Daoy (cell line): ENCODE measurements at places on chromosomes 7 and 10. TPM values are rescaled to one million over a fixed set of nuclear protein-coding genes. Genes with fewer than 3 reads are reported as not detected.
A peak's percentile ranks its signal among the peaks of the same experiment; 100 is the strongest.

Gene CCL26
- total RNA-seq = 1.5 TPM in 1 of 2 replicates, not detected in the other

Gene DUSP5
- 9.1 and 9.9 TPM in 2 replicates for total RNA-seq

Gene KCP
- 0.06 and 0.48 TPM in 2 replicates for total RNA-seq

Gene ADAM8
- total RNA-seq = 2.9 and 6.2 TPM in 2 replicates

Gene CCAR1
- total RNA-seq = 35.6 and 66.6 TPM in 2 replicates

Gene LIPF
- total RNA-seq = not detected in 2 replicates

Gene SNX10
- total RNA-seq = 54.2 and 66.5 TPM in 2 replicates

Gene OR13A1
- total RNA-seq = not detected in 2 replicates

Gene AQP1
- total RNA-seq = 1.0 and 1.6 TPM in 2 replicates

Gene HOXA2
- total RNA-seq = 11.4 and 12.1 TPM in 2 replicates

DNA sequence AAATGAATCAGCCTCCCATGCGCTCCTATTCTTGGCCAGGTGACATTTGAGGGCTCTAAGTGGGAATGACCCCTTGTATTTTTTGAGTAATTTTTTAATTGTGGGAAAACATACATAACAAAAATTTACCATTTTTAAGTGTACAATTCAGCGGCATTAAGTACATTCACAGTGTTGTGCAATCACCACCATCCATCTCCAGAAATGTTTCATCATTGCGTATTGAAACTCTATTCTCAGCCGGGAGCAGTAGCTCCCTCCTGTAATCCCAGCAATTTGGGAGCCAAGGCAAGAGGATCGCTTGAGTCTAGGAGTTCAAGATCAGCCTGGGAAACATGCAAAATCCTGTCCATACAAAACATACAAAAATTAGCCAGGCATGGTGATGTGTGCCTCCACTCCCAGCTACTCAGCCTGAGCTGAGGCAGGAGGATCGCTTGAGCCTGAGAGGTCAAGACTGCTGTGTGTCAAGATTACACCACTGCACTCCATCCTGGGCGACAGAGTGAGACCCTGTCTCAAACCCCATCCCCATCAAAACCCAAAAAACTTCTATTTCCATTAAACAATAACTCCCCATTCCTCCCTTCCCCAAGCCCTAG is 2.5 kb downstream of the ANTXRL start:
- no peak for DNase-seq

DNA sequence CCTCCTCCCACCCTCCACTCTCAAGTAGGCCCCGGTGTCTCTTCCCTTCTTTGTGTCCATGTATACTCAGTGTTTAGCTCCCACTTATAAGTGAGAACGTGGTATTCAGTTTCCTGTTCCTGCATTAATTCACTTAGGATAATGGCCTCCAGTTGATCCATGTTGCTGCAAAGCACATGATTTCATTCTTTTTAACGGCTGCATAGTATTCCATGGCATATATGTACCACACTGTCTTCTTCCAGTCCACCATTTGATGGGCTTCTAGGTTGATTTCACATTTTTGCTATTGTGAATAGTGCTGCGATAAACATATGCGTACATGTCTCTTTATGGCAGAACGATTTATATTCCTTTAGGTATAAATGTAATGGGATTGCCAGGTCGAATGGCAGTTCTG is 51.0 kb downstream of the FAM171A1 start:
- no peak for DNase-seq

GRCh38 chr7:112877691-112878460 is 87.7 kb upstream of the TMEM168 start:
- DNase-seq = no peak

DNA sequence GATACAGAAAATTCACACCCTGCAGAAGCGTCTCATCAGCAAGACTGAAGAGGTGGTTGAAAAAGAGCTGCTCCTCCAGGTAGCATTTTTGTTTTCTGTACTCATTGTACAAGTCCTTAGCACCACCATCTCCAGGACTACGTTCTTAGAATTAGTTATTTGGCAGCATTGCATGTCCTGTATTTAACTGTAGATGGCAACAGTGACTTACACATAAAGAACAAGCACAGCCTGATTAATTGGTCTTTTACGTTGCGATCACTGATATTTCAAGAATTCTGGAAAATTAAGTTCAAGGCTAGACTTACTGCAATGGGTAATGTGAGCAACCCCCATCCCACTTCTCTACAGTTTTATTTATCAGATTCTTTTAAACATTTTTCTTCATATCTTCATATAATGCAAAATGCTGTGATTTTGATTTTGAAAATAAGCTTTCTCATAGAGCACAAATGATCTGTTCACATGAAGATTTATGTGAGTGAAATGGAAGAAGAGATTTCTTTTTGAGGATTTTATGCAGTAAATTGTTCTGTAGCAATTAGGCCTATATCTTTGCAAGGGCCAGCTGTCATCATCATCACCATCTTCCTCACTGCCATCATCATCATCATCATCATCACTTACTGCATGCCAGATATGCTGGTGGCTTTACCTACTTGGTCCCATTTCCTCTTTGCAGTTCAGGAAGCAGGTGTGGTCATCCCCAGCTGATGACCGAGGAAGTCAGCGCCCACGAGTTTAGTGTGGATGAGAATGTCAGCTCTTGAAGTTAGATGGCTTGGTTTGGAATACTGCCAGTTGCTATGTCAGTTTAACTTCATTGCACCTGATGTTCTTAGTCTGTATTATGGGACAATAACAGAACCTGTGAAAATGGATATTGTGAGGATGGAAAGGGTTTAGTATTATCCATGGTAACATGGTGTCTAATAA is 53.4 kb downstream of the CFAP58 start:
- DNase-seq = no peak

GRCh38 chr10:102219370-102219769 is 6.7 kb upstream of the ELOVL3 start:
- DNase-seq = no peak

GRCh38 chr7:113289140-113289740 is 170.9 kb upstream of the SMIM30 start:
- no peak for DNase-seq

DNA sequence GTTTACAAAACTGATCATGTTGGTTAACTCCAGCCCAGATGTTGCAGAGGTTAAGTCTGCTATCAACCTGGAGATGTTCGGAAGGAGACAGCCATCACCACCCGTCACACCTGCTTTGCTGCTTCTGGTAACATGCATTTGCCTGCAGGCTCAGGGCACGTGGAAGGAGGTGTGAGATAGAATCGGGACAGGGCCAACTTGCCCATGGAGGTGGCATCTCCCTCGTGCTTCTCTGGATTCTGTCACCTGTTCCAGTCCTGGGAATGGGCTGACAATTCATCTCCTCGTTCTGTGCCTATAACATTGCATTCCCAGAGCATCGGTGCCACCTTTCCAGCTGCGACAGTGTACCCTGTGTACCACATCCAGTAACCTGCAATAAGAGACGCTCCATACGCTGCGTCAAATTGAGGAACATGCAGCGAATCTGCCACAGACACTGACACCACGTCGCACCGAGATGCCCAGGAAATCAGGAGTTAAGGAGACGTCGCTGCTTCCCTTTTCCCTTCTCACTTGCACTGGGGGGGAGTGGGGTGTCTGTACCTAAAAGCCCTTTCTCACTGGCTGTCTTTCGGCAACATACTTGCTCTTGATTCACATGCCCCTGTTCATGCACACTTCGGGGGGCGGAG is 65.8 kb downstream of the ADARB2 start:
- no peak for DNase-seq

- no peak for DNase-seq
Observed at GRCh38 chr7:19336836-19337383, 191.7 kb upstream of the FERD3L start.

GRCh38 chr10:93703066-93703465 is 674 bp upstream of the FRA10AC1 start:
- DNase-seq = no peak

DNA sequence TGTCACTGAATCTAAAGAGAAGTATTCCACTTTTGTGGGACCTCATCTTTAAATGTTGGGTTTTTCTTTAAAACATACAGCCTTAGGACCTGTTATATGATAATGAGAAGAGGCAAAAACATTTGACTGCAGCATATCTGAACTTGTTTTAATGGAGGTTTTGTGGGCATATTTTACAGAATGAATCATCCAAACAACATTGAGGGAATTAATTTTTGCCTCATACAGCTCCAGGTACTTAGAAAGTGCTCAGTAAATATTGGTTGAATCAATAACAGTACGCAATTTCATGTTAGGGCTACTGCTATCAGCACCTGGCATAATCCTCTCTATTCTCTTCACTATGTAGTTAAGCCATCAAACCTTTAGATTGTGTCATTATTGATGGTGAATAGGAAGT is 115.9 kb downstream of the MALRD1 start:
- no peak for DNase-seq

- peak; percentile 91 for DNase-seq
Observed at GRCh38 chr7:20329389-20330238, 1.1 kb upstream of the ITGB8 start.

DNA sequence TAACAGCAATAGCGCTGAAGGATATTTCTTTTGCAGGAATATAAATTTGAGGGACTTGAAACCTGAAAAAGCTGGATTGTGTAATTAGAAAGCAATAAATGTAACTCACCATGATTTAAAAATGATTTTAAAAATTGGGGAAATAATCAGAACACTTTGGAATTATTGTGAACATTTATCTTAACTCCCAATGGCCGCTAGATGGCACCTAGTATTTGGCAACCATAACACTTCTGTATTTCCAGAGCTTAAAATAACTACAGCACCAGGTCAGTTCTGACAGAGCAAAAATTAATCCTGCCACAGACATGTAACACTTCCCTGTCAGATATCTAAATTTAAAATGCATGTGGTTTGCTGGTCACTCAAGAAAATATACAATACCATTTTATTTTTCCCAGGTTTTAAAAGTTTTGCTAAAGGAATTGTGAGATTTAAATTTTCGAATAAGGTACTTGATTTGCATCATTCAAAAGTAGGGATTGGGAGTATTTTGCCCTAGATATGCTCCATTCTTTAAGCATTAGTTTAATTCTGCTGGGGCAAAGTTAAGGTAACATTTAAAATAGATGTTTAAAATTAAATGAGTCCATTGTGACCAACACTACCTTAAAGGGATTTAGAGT is 144.5 kb downstream of the PPP1R3A start:
- DNase-seq = peak; percentile 18

GRCh38 chr10:91596825-91597196 is 36.1 kb downstream of the PPP1R3C start:
- DNase-seq = peak; percentile 9

DNA sequence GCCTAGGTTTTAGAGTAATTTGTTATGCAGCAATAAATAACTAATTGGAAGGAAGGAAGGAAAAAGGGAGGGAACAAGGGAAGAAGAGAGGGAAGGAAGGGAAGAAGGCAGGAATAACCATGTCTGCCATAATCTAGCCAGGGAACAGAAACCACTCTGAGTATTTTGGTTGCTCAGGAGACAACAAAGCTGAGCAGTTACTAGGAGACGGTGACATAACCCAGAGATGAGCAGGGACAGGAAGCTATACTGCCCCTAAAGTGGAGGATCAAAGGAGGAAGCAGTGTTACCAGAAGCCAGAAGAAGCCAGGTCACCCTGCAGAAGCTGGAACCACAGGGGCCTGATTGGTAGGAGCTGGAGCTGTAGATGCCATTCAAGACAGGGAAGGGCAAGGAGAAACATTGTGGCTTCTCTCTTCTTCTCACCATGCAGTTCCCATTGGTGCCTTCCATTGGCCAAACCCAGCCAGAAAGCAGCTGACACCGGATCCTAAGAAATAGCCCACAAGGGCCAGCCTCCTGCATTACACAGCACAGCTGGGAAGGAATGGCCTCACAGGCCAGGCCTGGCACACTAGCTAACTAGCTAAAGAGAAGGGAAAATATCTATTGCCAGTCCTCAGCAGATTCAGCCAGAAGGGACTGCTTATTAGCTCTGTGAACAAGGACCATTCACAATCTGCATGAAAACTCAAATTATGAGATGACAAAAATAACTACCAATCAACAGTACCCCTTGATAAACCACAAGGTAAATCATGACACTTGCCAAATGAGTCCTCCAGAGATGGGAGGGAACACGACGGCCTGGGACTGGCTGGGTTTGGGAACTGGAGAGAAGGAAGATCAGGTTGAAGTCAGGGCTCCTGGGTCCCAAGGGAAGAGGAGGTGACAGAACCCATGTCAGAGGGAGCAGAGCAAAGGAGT is 184.5 kb upstream of the NFE2L3 start:
- no peak for DNase-seq

- DNase-seq = peak; percentile 13
Observed at GRCh38 chr7:115070311-115070710, 148.4 kb downstream of the MDFIC start.

DNA sequence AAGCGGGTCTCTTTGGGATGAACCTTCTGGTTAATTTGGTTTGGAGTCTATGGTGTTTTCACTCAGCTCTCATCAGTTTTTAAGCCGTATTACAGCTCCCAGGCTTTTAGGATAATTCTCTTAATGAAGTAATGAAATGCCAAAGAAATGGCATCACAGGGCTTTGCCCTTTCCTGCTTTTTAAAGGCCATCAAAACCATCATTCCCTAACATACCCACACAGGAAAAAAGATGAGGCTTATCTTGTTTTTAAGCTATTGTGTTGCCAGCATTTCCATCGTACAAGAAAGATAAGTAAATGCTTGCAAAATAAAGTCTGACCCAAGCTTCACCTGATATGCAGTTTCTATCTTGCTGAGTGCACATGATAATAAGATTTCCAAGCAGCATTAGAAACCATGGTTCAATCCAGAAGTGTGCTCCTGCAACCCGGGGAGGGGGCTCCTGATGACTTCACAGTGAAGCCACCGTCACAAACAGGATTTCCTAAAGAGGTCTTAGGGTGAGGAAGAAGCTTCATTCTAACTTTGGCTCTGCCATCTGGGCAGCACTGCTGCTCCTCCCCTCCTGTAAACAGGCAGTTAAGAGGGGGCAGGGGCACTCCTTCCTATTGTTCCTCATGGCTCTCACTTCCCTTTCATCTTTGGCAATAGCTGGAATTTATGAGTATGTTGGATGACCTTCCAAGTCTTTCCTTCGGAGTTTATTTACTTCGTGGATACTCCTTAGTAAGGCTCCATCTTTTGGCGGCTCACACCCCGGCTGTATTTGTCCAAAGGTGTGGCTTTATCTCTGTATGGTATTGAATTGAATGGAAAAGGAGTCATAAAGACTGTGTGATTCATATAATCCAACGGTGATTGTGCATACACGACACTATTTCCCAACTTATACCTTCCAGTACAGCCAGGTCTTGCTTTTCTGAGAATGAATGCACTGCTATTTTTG is 55.2 kb upstream of the FAM133B start:
- peak; percentile 42 for DNase-seq
